ENCODE measurements at places on chromosomes 7 and 10.

- DNase-seq, result no peak
Observed at GRCh38 chr10:34555653-34556052, 259.4 kb downstream of the PARD3 start.

DNA sequence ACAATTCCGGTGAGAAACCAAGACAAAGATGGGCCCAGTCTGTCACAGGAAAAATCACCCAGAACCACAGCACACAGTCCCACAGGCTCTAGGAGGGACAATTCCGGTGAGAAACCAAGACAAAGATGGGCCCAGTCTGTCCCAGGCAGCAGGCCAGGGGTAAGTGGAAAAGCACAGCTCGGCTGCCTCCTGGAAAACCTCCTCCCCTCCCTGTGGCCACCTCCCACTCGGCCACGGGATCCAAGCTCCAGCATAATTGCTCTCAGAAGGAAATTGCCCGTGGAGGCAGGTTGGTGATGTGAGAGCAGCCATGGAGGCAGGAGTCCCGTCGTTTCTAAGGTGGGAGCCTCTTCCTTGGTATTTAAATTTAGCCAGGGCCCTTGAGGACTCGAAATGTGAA, 95.7 kb downstream of the PLXNA4 start:
- no peak for DNase-seq

DNA sequence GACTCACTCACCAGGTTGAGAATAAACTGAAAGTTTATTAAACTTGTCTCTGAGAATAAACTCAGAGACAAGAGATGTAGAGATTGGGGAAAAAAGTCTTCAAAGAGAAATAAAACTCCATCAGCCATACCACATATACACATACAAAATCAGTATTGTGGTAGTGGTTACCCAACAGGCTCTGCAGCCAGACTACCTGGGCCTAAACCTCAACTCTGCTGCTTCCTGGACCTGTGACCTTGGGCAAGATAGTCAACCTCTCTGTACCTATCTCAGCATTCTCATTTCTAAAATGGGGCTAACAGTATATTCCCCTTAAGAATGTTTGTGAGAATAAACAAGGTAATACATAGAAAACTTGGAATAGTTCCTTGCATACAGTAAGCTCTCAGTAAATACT, 15.3 kb downstream of the TPK1 start:
- no peak for DNase-seq

GRCh38 chr7:92177362-92177761, 1.6 kb downstream of the LRRD1 start:
- no peak for DNase-seq

DNA sequence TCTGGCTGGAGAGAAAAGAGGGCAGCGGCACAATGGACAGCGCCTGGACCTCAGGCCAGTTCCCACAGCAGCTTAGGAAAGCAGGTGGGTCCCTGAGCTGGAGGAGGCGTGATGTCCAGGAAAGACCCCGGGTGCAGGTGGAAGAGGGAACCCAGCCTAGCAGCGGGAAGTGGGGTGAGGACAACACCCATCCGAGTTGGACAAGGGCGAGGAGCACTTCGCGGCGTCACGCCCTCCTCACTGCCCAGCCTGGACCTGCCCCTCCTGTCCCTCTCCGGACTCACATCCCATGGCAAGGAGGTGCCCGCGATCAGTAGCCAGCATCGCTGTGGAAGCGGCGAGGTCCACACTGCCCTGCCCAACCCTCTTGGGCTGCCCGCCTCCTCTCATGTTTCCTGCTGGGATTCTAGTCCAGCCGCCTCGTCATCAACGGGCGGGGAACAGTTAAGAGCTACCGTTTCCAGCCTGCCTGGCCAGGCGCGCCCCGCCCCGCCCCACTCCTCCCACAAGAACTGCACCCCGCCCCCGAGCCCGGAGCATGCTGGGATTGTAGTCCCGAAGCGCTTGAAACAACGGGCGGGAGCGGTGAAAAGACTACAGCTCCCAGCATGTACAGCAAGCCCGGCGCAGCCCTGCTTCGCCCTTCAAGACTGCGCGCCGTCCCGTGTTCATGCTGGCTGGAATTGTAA, 930.6 kb upstream of the ZNF722 start:
- no peak for DNase-seq

DNA sequence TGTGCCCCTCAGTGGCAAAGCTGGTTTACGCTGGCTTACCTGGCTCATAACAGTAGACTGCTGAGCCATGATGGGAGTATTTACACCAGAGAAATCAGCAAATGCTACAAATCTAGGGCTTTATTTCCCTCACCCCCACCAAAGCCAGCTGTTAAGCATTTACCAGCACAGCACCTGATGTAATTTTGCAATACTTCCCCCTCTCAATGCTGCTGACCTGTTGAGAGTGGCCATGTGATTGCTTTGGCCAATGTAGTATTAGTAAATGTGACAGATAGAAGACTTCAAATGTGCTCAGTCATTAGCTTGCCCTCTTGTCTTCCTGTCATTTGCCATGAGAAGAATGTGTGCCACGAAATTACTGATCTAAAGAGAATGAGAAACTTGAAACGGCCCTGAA, 46.6 kb downstream of the HERPUD2 start:
- DNase-seq, result no peak

GRCh38 chr10:94192974-94193373, 169.8 kb downstream of the NOC3L start:
- DNase-seq, result no peak

- no peak for DNase-seq
Observed at GRCh38 chr10:93947524-93947923, 46.2 kb upstream of the PLCE1 start.

GRCh38 chr7:138299066-138299465, 161.0 kb upstream of the TRIM24 start:
- DNase-seq, result no peak

DNA sequence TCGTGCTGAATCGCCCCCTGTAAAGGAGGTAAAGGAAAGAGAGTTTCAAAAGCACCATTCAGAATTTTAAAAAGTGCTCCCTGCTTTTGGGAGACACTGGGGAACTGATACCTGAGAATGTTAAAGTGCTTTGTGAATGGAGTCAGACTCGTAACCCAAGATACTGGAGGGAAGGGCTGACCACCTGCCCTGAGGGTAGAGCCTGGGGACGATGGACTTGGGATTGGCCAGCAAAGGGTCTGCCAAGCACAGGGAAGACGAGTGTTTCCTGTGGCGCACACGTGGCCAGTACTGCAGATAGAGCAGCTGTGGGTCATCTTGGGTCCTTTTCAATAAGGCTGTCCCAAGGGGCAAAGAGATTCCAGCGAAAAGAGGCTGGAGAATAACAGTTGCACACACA, 1284.1 kb upstream of the AUTS2 start:
- no peak for DNase-seq

All from stimulated activated CD8-positive, alpha-beta memory T cell treated with anti-CD3 and anti-CD28 coated beads, Interleukin-15, amount 100 ng/mL, for 1 hour (primary cell).